ENCODE measurements at places on chromosomes 1 and 21.

- DNase-seq, result no peak
Measured at GRCh38 chr1:33460947-33461629, 11.4 kb upstream of the ZSCAN20 start.

DNA sequence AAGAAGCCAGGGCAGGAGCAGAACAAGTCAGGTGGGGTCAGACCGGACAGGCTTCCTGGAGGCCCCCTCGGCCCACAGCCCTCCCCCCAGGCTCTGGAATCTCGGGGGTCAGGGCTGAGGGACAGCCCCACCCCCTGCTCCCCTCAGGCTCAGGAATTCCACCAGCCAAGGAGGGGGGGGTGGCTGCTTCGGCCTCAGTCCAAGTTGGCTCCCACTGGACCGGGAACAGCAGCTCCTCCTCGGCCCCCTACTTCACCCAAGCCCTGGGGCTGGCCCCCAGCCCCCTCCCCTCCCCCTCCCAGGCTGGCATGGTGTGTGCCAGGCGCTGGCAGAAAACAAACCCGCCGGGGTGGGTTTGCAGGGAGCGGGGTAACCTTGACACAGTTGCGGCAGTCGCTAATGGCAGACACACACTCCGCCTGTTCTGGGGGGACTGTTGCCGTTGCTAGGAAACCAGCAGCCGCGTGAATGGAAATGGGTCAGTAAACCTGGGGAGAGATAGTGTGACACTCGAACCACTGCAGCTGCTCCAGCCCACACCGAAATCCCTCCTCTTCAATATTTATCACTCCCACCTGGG is 32.4 kb downstream of the AHDC1 start:
- DNase-seq, result no peak

GRCh38 chr1:20837554-20838192 is 50.6 kb upstream of the HP1BP3 start:
- peak; percentile 16 for DNase-seq

GRCh38 chr1:151763990-151764389 is 694 bp upstream of the MRPL9 start:
- DNase-seq, result no peak

DNA sequence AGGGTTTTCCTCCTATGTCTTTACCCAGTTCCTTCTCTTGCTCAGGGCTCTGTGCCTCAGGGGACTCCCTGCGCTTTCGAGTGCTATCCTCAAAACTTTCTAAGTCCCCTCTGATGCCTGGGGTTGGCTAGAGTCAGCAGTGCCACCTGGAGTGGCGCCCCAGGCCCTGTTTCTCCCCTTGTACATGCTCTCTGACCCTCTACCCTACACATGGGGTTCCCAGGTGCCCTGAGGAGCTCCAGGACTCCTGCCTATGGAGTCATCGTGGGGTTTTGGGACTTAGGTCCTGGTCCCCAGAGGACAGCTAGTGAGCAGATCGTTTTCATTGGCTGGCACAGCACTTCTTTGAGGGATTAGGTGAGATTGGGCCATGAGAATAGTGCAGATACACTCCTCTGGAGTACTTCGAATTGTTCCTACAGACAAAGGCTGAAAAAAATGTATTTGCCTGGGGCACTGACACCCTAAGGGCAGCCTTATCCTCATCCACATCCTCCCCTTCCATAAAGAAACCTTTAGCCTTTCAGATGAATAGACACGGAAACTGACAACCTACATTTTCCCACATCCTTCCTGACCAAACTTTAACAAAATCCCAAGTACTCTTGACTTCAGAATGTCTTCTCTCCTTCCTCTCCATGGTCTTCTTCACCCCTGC is 41.5 kb downstream of the LGR6 start:
- DNase-seq, result no peak

- no peak for DNase-seq
Measured at GRCh38 chr1:97365026-97365425, 555.8 kb downstream of the DPYD start.

DNA sequence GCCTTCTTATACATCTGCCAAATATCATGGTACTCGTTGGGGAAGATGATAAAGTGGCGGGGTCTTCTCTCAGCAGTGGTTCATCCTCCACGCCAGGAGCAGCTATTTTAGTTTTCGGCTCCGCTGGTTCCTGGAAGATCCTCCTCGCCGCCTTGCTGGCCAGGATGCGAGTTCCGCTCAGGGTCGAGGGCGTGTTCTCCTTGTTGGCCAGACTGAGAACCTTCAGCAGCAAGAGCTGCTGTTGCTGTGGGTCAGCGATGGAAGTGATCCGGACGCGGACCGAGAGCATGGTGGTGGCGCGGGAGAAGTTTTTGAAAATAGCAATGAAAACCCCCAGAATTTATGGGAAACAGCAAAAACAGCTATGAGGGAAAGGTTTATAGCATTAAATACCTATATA is 11.4 kb upstream of the CFAP126 start:
- DNase-seq, result no peak

DNA sequence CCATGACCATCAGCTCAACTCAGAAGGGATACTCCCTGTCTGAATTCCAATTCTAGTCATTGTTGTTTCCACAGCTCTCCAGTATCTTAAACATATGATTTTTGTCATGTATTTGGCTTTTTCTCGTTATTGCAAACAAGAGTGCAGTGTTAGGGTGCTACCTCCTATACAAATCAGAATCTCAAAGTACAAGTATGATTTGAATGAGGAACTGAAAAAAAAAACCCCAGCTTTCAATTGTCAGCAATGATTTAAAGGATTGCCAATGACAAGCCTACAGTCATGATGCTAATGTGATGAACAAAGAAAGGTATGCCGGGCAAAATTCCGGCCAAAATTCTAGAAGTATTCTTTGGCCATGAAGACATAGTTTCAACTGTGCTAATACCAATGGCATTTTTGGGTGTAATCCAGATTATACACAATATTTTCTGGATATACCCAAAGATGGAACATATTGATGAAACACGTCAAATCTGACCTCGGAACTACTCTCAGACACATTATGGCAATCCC is 14.9 kb downstream of the TMEM35B start:
- no peak for DNase-seq

DNA sequence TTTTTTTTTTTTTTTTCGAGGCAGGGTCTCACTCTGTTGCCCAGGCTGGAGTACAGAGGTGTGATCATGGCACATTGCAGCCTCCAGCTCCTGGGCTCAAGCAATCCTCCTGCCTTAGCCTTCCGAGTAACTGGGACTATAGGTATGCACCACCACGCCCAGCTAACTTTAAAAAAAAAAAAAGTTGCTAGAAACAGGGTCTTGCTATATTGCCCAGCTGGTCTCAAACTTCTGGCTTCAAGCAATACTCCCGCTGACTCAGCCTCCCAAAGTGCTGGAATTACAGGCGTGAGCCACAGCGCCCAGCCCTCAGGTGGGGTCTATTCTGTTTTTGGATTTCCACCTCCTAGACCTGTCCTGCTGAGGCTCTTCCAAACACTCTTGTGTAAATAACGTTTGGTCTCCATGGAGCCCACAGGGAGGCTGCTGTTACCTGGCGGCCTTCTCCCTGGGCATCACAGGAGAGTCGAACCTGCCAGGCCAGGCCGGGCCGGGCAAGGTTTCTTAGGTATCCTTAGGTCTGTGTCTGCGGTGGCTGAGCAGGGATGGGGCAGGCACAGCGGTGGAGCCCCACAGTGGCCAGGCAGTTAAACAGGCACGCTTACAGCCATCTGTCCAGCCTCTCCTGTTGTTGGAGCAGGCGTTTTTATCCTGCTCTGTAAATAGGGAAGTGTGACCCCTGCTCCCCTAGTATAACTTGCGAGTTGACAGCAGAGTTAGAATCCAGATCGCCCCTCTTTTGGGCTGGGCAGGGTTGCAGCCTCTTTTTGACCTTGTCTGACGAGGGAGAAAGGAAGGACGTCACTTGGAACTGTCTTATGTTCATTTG is 18.8 kb downstream of the PLEKHM2 start:
- peak; percentile 40 for DNase-seq

DNA sequence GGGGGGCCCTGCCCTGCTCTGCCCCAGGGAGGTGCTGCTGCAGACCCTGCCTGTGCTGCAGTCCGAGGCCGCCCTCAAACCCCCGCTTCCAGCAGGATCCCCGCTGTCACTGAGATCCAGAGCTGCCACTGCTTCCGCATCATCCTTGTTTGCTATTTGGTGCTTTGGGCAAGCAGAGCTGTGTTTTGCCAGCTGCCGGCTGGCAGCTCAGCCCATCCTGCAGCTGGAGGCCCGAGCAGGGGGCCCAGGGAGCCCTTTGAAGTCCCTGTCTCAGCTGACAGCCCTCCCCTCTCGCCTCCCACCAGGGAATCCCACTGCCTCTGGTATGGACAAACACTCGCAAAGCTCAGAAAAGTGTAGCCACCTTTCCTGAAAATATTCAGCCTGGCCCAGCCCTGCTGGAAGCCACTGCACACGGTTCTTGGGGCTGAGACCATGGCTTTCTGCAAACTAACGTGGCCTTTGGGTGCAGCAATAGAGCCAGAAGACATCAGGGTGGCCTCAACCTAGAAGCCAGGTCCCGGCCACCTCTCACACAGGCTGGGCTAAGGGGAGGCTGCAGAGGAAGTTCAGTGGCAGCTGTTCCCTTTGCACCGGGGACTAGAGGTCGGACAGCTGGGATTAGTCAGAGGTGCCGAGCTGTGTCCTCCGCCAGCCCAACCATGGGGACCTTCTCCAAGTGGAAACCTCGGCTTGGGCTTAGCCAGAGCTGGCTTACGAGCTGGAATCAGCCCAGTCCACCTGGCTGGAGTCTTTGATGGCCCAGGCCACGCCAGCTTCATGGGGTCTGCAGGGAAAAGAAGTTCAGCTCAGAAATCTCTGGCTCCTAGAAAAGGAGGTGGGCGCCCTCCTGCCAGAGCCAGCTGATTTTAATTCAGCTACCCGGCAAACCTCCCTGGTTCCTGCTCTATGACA is 107.1 kb downstream of the SPSB1 start:
- peak; percentile 28 for DNase-seq

DNA sequence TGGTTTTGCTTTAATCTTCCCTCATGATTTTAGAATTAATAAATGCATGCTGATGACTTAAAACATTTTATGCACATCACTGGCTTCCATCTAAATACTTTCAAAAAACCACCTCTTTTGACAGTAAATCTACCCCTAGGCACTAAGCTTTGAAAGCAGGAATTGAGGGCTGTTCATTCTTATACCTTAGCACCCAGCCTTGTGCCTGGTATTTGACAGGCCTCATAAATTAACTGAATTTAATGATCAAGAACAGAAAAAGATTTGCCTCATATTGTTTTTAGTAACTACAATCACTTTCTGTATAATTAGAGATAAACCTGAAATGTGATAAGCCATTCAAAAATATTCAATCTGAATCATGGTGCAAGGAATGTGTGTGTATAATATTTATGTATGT is 108.8 kb downstream of the DPYD start:
- no peak for DNase-seq
